GM23248 (cell line): ENCODE measurements at places on chromosomes 12 and 14. TPM values are rescaled to one million over a fixed set of nuclear protein-coding genes. Genes with fewer than 3 reads are reported as not detected.

Gene BHLHE41
- 0.76 and 1.6 TPM in 2 replicates for total RNA-seq

Gene SERPINA12
- not detected in 2 replicates for total RNA-seq

Gene EFS
- 8.6 and 17.3 TPM in 2 replicates for total RNA-seq

Gene KRT6A
- total RNA-seq = not detected in 2 replicates

Gene IL26
- total RNA-seq = not detected in 2 replicates

Gene TCL1B
- not detected in 2 replicates for total RNA-seq

Gene TNFAIP2
- 45.0 and 51.8 TPM in 2 replicates for total RNA-seq

Gene MTHFD1
- total RNA-seq = 23.4 and 24.1 TPM in 2 replicates

Gene TAS2R50
- 0.32 TPM in 1 of 2 replicates, not detected in the other for total RNA-seq

Gene NAB2
- 88.7 and 107 TPM in 2 replicates for total RNA-seq

Gene GNG2
- 13.8 and 14.7 TPM in 2 replicates for total RNA-seq

Gene DEPDC4
- total RNA-seq = 0.13 TPM in 1 of 2 replicates, not detected in the other

Gene FOXN3
- 15.9 and 18.6 TPM in 2 replicates for total RNA-seq

Gene KRT7
- total RNA-seq = 5.7 and 11.0 TPM in 2 replicates

Gene CD69
- total RNA-seq = not detected in 2 replicates

Gene TUBA1B
- total RNA-seq = 1,598 and 1,776 TPM in 2 replicates

Gene ZNF385A
- total RNA-seq = 1.6 and 1.8 TPM in 2 replicates

Gene GPRC5D
- total RNA-seq = not detected in 2 replicates

Gene NR4A1
- 12.5 and 13.1 TPM in 2 replicates for total RNA-seq

Gene GZMB
- not detected in 2 replicates for total RNA-seq

Gene CACNA2D4
- total RNA-seq = under 0.01 TPM in 1 of 2 replicates, not detected in the other

Gene CCDC85C
- 9.0 and 11.0 TPM in 2 replicates for total RNA-seq

Gene CELA1
- not detected in 2 replicates for total RNA-seq

Gene TUBA1C
- 401 and 473 TPM in 2 replicates for total RNA-seq

Gene HRK
- total RNA-seq = not detected in 2 replicates

Gene ADAM21
- 0.97 TPM in 1 of 2 replicates, not detected in the other for total RNA-seq

Gene ENTPD5
- 6.6 and 11.5 TPM in 2 replicates for total RNA-seq

Gene CRACR2A
- 1.9 and 2.5 TPM in 2 replicates for total RNA-seq

Gene ZFHX2
- under 0.01 TPM in 1 of 2 replicates, not detected in the other for total RNA-seq

Gene MGP
- total RNA-seq = 0.86 TPM in 1 of 2 replicates, not detected in the other

Gene ANAPC7
- 46.5 and 50.2 TPM in 2 replicates for total RNA-seq

Gene ASB2
- not detected in 2 replicates for total RNA-seq

Gene ADCY4
- 0.22 and 0.38 TPM in 2 replicates for total RNA-seq

Gene TSHR
- not detected in 2 replicates for total RNA-seq

Gene CLEC2D
- total RNA-seq = 0.54 and 6.6 TPM in 2 replicates

Gene OTX2
- not detected in 2 replicates for total RNA-seq

Gene RASSF9
- total RNA-seq = 0.89 and 1.5 TPM in 2 replicates

Gene GLIPR1L2
- total RNA-seq = 0.51 and 1.6 TPM in 2 replicates

Gene SLC15A4
- total RNA-seq = 50.3 and 69.4 TPM in 2 replicates
